Ascending aorta (tissue), 2 donors: ENCODE measurements at places on chromosomes 3 and 15.
A peak's percentile ranks its signal among the peaks of the same experiment; 100 is the strongest.

GRCh38 chr15:32908872-32909271 is 191.1 kb downstream of the GREM1 start:
- DNase-seq = no peak

GRCh38 chr15:64246364-64247189 is 83.8 kb upstream of the PPIB start:
- no peak for DNase-seq

DNA sequence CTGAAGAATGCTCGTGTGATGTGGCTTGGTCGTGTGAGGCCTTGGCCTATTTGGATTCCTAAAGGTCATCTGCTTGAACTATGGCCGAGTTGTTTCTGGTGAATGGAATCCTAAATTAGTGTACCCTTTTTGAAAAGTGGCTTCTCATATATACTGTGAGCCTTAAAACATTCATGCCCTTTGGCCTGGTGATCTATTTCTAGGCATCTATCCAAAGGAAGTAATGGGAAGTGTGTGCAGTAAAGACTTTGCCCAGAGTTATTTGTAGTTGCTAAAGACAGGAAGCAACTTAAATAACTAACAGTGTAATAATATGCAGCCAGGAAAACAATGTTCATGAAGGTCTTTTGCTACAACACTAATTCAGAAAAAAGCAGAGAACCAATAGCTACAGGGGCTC is 3.0 kb downstream of the DGKG start:
- no peak for DNase-seq

DNA sequence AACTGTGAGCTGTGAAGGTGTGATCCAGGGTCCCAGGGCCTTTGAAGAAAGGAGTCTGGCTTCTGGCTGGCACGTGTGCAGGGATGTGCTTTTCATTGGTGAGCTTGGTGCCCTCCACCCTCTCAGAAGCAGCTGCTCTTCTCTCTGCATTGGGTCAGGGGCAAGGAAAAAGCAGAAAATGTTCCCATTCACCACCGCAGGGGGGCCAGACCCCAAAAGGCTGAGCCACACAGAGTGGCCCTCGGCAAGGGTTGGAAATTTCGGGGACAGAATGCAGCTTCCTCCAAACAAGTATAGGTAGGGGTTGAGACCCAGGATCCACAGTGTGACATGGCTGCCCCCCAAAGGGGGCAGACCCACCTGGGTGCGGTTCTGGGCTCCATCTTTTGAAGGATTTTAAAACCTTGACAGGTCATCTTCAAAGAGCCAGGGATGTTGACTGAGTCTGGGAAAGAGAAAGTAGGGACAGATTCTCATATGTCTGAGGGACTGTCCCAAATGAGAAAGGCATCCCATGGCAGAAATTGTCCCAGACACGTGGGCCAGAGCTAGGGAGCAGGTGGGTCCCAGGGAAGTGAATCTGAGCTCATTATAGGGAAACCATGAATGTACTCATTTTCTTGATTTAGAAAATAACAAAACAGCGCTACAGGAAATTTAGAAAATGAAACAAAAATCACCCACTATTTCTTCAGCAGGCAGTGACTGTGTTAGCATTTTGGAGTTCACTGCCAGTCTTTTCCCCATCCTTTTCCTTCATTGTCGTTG is 2.7 kb downstream of the CSK start:
- no peak for DNase-seq

DNA sequence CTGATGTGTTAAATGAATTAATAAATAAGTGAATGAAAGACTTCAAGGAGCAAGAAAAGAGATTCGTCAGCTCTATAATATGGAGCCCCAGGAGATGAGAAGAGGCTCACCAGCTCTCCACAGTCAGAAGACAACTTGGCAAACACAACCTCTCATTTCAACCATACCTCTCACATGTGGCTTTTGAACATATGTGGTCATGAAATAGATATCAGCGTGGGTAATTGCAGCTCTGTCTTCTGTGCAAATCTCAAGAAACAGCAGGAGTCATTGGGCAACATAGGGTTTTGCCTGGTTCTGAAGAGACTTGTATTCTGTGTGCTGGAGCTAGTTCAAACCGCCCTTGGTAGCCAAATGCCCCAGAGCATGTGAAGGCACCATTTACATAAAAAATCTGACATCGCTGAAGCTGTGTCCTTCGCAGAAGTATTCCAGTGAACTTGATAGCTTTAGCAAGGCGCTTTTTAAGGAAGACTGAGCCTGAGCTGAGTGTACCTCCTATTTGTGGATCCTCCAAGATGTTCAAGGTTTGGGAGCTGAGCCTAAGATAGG is 8.4 kb downstream of the CX3CR1 start:
- peak; percentile 2 for DNase-seq

DNA sequence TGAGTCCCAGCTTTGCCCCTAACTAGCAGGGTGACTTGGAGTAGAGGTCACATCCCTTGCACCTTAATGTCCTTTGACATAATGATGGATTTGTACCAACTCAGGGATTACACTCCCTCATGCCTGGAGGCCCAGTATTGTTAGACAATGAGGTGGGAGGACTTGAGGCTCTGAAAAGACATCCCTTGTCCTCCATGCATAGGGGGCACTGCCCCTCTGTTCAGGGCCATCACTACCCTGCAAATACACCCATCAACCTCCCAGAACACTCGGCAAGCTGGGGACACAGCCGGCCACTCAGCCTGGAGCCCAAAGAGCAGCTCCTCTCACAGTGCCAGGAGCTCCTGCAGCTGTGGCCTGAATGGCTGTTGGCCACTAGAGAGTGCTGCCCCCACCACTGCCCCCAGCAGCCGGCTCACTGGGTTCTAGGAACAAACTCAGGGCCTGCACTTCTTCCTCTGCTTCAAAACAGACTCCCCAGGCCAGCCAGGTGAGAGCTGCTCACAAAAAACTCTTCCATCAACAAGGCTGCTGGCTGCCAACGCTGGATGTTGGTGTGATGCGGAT is 90.2 kb downstream of the GABRB3 start:
- no peak for DNase-seq

DNA sequence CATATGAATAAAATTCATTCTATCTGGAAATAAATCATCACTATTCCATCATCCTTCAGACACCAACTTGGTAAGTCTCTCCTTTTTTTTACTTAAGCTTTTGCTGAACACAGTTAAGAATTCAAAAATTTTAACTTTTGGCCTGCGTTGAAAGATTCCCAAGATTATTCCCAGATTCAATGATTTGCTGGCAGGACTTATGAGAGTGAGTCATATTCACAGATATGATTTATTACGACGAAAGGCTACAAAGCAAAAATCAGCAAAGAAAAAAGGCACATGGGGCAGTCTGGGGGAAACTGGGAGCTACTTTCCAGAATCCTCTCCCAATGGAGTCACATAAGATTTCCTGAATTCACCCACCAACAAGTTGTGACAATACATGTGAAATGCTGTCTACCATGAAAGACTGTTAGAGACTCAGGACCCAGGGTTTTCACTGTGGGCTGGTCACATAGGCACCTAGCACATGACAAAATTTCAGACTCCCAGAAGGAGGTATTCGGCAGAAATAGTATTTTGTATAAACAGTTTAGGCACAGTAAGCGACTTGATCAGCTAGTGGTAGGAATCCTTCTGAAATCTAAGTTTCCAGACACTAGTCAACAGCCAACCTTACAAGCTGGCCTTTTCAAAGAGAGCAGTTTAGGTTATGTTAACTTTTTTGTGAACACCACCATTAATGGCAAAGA is 82.1 kb downstream of the DLG1 start:
- no peak for DNase-seq
